ENCODE measurements at places on chromosomes 1 and 21.
A peak's percentile ranks its signal among the peaks of the same experiment; 100 is the strongest.

DNA sequence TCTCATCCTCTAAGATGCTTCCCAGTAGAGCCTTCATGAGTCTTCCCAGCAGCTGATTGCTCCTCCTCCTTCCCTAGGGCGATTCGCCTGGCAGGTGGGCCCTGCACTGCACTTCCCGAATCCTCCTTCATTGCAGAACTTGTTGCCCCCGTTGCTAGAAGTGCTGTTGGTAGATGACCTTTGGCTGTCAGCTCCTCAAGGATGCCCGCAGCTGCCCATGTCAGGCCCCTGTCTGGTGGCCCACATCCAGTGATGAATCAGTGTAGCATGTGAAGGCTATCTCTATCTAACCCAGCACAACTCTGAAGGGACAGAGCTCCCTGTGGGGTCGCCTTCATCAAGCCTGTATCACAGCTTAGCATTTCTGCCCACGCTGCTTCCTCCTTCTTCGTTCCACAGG, 52.1 kb upstream of the F3 start:
- DNase-seq, result no peak

GRCh38 chr1:52867087-52867863, 24.7 kb downstream of the ZYG11A start:
- no peak for DNase-seq

DNA sequence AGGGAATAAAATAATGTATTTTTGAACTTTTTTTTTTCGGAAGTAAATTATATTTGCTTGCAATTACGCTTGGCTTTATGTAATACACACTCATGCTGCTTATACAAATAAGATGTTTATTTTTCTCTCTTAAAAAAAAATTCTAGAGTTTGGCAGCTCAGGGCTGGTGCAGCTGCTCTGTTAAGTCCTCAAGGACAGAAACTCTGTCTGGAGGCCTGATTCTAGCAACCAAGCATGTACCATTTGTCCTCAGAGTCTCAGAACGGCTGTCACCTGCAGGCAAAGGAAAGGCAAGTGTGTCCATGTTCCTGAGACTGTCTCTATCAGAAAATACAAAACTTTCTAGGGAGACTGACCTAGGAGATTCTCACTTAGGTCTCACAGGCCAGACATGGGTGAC, 23.2 kb upstream of the CLDN17 start:
- DNase-seq, result no peak

- DNase-seq, result no peak
Observed at GRCh38 chr1:62358665-62359373, 39.6 kb upstream of the KANK4 start.

GRCh38 chr1:165826565-165827267, 698 bp upstream of the UCK2 start:
- DNase-seq, result no peak

DNA sequence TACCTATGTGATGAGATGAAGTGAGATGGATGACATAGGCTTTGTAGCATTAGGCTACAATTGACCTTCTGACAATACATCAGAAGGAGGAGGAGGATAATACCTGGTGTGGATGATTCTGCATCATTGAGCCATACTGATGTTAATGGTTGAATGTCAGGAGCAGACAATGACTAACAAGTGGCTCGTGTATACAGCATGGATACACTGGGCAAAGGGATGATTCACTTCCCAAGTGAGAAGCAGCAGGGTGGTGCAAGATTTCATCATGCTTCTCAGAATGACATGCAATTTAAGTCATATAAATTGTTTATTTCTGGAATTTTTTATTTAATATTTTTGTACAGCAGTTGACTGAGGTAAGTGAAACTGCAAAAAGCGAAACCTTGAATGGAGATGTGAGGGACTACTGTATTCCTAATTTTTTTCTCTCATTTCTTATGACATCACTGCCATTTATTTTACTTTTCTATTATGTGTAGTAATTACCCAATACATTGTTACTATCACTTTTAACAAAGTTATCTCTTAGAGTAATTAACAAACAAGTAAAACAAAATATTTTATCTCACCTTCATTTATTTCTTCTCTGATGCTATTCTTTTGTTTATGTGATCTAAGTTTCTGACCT, 34.4 kb upstream of the COP1 start:
- DNase-seq, result no peak

- DNase-seq, result no peak
Observed at GRCh38 chr1:25673456-25673855, 56.9 kb downstream of the MAN1C1 start.

GRCh38 chr1:80444171-80444570, 1356.6 kb upstream of the ADGRL2 start:
- DNase-seq, result no peak

DNA sequence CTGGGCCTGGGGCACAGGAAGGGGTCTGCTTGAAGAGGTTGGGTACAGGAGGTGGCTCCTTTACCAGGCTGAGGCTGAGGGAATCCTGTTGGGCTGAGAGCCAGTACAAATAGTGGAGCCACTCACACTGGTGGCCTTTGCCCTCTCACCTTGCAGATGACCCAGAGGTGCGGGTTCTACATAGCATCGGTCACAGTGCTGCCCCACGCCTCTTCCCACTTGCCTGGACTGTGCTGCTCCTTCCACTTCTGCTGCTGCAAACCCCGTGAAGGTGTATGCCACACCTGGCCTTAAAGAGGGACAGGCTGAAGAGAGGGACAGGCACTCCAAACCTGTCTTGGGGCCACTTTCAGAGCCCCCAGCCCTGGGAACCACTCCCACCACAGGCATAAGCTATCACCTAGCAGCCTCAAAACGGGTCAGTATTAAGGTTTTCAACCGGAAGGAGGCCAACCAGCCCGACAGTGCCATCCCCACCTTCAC, 1.8 kb upstream of the SLC50A1 start:
- DNase-seq, result no peak

- no peak for DNase-seq
Observed at GRCh38 chr1:205878026-205878425, 28.1 kb upstream of the PM20D1 start.

DNA sequence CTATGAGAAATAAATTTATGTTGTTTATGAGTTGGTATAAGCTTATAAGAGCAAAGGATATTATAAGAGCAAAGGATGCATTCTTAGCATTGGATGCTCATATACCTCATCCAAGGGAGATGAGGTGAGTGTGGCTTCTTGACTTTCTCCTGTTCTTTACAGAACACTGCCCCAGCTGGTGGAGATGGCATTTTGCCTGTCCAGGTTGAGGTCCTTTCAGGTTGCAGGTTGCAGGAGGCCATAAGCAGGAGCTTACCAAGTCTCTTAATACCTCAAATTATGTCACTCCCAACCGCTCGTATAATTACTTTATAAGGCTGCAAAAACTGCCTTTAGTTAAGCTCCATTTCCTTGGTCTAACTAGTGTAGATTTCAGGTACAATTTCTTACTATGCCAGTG, 66.7 kb downstream of the RPE65 start:
- no peak for DNase-seq

GRCh38 chr1:87224201-87224600, 104.5 kb upstream of the LMO4 start:
- no peak for DNase-seq

DNA sequence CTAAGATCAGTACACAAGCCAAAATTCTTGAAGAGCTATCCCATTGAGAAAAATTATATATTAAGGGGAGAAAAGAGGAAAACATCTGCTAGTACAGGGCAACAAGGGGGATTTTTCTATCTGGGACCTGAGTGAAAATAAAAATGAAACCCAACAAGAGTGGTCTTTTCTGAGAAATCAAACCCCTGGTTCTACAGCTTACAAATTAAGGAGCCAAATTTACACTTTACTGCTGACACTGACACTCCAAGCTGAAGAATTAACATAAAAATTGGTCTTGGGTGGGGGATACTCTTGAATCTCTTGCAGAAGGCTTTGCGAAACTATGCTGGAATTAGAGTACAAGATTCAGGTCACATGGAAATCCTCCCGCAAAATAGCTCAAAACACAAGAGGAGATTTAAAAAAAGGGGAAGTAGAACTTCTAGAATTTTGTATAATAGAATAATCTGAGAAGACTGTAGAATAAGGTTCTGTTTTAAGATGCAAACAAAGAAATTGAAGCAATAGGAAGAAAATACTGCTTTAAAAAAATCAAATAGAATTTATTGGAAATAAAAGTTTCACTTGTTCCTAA, 32.1 kb upstream of the HSPA13 start:
- no peak for DNase-seq

DNA sequence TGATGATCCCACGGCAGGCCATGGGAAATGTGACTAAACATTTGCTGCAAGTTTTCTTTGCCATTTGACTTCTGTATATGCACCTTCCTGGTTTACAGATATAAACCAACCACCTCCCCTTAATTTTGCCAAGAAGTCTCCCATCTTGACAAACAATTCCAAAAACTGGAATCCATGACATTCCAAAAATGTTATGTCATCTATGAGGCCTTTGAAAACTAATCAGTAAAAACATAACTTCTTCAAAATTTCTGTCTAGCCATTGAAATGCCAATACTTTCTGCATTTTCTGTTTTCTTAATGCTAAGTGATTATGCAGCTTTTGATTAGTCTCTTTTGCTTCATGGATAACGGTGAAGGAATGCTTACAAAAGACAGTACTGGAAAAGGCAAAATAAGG, 84.1 kb downstream of the LYST start:
- DNase-seq, result no peak

DNA sequence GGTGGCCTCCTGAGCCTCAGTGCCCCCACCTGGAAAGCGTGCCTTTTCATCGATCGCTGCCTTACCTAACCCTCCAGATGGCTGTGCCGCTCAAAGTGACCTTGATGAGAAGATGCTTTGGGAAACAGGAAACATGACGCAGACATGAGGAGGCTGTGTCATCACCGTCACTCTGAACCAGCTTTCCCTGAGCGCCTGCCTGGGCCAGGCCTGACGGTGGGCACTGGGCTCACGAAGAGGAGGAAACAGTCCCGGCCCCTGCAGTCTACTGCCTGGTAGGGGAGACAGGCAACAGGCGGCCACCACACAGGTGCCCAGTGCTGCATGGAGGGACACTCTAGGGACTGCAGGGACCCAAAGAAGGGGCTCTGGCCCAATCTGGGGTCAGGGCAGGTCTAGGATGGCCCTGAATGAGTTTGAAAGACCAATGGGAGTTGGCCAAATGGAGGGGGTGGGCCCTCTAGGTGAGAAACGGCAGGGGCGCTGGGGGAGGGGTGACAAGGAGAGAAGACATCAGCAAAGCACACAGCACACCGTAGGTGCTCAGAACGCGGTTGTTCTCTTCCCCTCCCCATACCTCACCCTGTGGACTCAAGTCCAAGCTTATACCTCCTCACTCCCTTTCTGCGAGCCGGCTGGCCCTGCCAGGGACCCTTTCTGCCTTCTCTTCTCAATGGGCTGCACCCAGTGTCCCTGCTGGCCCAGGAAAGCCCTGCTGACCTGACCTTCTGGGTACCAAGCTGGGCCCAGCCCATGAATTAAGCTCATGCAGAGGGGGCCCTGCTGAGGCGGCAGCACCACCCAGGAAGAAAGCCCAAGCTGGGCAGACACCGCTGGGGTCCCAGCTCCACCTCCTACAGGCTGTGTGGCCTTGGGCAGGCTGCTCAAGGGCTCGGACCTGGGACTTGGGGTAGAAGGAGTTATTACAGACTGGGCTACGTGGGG, 44.9 kb downstream of the GLIS1 start:
- DNase-seq, result no peak

GRCh38 chr1:63674238-63674864, 81.1 kb downstream of the PGM1 start:
- DNase-seq, result peak; percentile 74

GRCh38 chr1:85991261-85991660, 165.3 kb downstream of the COL24A1 start:
- no peak for DNase-seq

- no peak for DNase-seq
Observed at GRCh38 chr1:209231476-209232156, 351.9 kb upstream of the CAMK1G start.

- no peak for DNase-seq
Observed at GRCh38 chr1:36273024-36273423, 33.1 kb upstream of the SH3D21 start.
